Kidney (tissue), 22 donors: ENCODE measurements at places on chromosomes 1 and 21.
A peak's percentile ranks its signal among the peaks of the same experiment; 100 is the strongest.

- no peak for DNase-seq
These were observed 55.7 kb downstream of the CAPZB start for GRCh38 chr1:19429611-19430010.

GRCh38 chr1:234212764-234213657 lies 160.2 kb upstream of the COA6 start:
- no peak for DNase-seq

DNA sequence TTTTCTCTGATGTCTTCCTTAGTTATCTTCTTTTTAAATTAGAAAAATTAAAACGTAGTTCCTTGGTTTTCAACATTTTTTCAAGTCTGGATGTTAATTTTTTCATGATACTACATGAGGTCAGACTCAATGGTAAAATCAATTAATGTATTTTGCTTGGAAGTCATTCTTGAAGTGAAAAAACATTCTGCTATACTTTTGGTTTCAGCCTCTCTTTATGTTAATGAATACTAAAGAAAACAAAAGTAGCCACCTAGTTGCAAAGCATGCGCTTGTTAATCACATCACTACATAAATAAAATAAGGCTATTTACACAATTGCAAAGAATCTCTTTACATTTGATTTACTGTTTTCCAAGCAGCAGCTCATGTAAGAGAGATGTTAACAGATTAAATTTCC lies 170.4 kb downstream of the LIPI start:
- no peak for DNase-seq

GRCh38 chr1:203089001-203089650 lies 3.3 kb upstream of the MYOG start:
- no peak for DNase-seq

GRCh38 chr1:92748138-92748537 lies 36.8 kb downstream of the EVI5 start:
- no peak for DNase-seq

GRCh38 chr1:242086706-242087105 lies 87.8 kb upstream of the MAP1LC3C start:
- no peak for DNase-seq

- DNase-seq, result no peak
These were observed 9.9 kb downstream of the PLOD1 start for GRCh38 chr1:11944358-11944931.

DNA sequence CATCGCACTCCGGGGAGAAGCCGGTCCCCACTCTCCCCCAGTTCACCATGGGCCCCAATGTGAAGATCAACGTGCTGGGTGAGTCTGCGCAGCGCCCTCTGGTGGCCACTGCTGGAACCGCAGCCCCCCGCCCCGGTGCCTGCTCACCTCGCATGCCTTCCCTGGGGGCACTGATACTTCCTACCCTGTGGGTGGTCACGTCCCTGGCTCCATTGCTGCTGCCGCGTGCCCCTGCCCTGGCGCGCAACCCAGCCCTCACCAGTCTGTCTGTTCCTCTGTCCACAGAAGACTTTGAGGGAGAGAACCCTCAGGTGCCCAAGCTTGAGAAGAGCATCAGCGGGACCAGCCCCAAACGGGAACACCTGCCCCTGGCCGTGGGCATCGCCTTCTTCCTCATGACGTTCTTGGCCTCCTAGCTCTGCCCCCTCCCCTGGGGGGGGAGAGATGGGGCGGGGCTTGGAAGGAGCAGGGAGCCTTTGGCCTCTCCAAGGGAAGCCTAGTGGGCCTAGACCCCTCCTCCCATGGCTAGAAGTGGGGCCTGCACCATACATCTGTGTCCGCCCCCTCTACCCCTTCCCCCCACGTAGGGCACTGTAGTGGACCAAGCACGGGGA lies 7.6 kb downstream of the EFNA3 start:
- DNase-seq, result peak; percentile 85

DNA sequence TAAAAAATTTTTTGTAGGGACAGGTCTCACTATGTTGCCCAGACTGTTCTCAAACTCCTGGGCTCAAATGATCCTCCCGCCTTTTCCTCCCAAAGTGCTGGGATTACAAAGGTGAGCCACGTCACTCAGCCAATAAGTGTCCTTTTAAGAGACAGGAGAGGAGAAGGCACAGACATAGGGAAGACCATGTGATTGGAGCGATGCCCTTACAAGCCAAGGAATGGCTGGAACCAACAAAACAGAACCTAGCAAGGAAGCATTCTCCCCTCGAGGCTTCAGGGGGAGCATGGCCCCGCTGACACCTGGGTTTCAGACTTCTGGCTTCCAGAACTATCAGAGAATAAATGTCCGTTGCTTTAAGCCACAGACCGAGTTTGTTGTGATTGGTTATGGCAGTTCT lies 37.0 kb downstream of the NDUFS5 start:
- DNase-seq, result no peak

DNA sequence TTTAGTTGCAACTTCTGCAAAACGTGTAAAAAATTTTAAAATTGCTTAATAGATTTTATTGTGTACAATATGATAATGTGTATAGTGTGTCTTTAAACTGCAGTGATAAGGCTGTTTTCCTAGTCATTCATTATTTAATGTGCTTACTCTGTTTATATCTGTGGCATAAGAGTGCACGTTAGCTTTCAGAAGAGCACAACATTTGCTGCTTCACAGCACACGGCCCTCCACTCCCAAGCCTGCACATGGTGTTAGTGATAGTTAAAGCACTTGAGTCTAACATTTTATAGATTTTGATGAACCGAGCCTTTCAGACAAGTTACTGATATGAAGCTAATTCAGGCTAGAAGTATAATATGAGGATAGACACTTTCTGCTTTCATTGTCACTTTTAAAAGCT lies 120.6 kb downstream of the ADGRL2 start:
- no peak for DNase-seq

- no peak for DNase-seq
These were observed 35.1 kb downstream of the ATP1A1 start for GRCh38 chr1:116408193-116408592.

DNA sequence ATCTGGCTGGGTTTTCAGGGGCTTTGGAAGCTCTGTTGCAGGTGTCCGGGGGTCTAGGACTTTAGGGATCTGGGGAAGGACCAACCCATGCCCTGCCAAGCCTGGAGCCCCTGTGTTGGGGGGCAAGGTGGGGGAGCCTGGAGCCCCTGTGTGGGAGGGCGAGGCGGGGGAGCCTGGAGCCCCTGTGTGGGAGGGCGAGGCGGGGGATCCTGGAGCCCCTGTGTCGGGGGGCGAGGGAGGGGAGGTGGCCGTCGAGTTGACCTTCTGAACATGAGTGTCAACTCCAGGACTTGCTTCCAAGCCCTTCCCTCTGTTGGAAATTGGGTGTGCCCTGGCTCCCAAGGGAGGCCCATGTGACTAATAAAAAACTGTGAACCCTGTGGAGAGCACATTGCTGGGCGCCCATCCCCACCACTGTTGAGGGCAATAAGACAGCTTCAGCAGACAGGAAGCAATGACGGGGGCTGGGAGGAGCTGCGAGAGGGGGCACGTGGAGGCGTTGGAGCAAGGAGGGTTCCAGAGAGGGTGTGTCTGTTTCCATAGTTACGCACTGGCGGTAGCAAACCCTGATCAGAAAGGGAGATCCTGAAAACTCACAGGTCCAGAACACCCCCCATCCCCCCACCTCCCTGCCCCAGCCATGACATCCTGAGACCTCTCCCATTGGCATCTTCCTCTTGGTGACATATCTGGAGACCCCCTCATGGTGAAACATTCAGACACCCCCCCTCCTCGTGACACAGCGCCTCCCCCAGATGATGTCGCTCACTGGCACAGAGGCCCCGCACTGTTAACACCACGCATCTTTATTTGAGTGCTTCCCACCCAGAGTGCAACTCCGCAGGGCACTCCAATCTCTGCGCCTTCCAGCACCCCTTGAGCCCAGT lies 8.4 kb downstream of the MYBPH start:
- DNase-seq, result peak; percentile 39
